ENCODE measurements at places on chromosomes 3 and 15.
A peak's percentile ranks its signal among the peaks of the same experiment; 100 is the strongest.

DNA sequence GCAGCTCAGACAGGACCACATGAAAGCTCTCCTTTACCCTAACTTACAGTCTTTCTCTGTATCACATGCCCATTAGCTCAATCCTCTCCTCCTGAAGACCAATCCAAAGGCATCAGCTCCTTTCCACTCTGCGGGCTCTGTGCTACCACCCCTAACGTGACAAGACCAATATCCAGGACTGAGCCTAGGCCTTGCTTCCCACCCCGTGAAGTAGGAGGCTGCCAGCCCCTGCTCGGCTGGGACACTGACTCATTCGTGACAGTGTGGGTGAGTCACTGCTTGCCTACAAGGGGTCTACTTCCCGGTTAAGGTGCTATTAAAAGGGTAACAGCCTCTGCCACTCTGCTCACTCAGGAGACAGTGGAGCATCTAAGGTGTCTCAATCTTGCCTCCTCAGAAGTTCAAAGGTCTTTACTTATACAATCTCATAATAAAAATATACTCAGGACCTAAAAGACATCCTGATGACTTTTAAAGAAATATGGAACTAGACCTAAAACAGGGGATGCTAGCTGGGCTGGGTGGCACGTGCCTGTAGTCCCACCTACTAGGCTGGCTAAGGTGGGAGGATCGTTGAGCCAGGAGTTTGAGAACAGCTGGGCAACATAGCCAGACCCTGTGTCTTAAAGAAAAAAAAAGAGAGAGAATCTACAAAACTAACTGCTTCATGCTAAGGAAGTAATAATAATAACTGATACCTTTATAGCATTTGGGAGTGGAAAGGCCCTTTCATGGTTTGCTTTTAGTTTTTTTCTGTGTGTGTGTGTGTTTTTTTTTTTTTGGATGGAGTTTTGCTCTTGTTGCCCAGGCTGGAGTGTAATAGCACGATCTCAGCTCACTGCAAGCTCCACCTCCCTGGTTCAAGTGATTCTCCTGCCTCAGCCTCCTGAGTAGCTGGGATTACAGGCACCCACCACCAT, 55.0 kb downstream of the TMEM44 start:
- DNase-seq, result peak; percentile 75

DNA sequence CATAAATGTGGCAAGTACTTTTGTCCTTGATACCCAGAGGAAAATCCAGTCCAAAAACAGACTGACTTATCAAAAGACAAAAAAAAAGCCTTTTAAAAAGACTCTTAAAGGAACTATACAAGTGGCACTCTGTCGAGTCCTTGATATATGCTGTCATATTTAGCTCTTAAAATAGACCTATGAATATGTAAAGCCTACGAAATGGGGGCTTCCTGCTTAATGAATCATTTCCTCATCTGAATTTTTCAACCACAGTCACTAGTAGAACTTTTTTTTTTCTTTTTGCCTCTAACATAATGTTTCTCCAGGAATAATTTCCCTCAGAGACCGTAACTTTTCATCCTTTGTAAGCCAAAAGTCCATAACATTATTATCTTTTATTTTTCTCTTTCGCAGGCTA, 95.8 kb downstream of the P3H2 start:
- no peak for DNase-seq

GRCh38 chr3:145776782-145777408, 384.1 kb downstream of the PLOD2 start:
- DNase-seq, result peak; percentile 25

- DNase-seq, result peak; percentile 21
Observed at GRCh38 chr3:28799084-28799483, 450.5 kb upstream of the AZI2 start.

- no peak for DNase-seq
Observed at GRCh38 chr3:7734456-7734855, 767.2 kb upstream of the LMCD1 start.

DNA sequence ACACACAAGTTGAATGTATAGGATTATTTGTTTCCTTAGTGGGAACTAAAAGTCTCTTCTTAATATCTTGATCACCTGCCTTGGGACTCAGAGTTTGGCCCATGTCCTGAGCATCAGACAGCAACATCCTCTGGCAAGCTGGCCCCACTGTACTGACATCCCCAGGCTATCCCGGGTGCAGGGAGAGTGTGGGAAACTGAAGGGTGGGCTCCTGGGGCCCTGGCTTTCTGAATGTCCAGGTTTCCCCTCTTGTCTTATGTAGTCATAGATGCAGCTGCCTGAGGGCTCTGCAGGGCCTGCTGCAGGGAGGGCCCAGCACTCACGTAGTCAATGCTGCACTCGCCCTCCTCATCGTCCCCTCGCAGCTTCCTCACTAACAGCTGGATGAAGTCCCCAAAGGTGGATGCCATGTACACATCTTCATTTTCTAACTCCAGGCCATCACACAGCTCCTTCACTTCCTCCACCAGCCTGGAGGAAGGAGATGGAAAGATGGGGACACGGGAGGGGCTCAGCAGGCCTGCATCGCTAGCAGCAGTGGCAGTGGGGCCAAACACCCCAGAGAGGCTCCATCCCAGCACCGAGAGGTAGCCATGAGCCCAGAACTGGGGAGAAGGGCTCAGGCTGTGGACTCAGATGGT, 42.8 kb downstream of the ALDH1L1 start:
- DNase-seq, result no peak

- DNase-seq, result no peak
Observed at GRCh38 chr3:126557761-126558160, 971 bp downstream of the C3orf22 start.

DNA sequence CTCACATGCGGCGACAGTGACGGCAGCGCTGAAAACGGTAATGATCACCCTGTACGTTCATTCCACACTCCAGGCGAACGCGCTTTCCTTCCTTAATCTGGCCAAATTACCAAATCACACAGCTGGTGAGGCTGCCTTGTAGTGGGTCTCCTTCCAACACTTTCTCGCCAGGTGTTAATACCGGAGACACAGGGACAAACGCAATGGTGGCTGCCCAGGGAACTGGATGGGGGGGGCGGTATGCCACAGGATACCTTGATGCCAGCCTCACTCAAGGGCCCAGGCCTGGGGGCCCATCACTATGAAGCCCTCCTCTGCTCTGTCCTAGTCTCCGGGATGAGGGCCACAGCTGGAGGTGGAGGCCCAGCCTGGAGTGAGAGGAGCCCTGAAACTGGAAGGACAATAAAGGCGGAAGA, 1.4 kb upstream of the CAMK2N2 start:
- DNase-seq, result no peak

GRCh38 chr3:105527949-105528348, 161.2 kb downstream of the ALCAM start:
- DNase-seq, result no peak

- no peak for DNase-seq
Observed at GRCh38 chr3:38375072-38375471, 28.5 kb downstream of the XYLB start.

GRCh38 chr3:109363634-109364033, 26.3 kb upstream of the DPPA4 start:
- no peak for DNase-seq

DNA sequence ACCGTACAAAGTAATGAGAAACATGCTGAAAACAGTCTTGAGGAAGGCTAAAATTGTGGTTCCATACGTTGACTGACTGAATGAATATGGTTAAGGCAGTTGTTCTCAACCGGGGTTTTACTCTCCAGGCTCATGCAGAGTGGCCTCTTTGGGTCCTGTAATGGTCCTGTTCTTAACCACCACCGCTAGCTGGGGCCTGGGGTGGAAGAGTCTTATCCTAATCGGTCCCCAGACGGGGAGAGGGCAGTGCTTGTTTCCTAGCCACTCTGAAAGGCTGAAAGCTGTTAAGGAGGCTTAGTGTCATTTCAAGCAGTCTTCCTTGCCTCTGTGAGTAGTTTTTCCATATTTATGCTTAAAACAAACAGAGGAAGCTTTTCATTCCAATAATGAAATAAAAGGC, 32.0 kb downstream of the SELENOT start:
- no peak for DNase-seq

GRCh38 chr15:73727330-73727976, 25.7 kb downstream of the INSYN1 start:
- DNase-seq, result no peak

- peak; percentile 35 for DNase-seq
Observed at GRCh38 chr3:52109611-52110301, 44.5 kb downstream of the POC1A start.

GRCh38 chr3:110910346-110910955, 161.2 kb upstream of the NECTIN3 start:
- DNase-seq, result no peak

DNA sequence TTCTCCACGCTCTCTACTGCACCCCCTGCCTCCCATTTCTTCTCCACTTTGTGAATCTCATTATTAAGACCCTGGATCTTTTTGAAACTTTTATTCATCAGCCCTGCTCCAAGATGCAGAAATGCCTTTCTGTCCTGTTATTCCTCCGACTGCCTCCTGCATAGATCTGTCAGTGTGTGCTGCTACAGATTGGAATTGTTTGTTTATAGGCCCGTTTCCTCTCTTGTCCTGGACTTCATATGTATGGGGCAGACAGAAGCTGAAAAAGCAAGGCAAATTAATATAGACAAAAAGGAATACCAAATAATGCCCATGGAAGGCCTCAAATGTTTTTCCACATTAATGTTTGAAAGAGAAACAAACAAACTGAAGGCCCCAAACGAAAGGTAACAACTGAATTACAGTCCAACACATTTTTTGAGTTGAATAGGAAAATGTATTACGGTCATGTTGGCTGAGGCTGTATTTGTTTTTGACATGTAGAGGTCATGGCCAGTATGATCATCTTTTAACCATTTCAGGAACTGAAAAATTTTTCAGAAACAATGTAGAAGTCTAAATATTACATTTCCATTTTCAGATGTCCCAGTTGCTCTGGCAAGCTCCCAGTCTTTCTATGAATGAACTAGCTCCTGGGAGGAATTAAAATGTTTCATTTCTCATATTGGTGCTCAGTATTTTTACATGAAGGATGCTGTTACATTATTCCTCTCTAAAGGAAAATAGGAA, 8.8 kb downstream of the CHST2 start:
- DNase-seq, result no peak

- no peak for DNase-seq
Observed at GRCh38 chr3:32460031-32460749, 42.5 kb downstream of the CMTM6 start.

- no peak for DNase-seq
Observed at GRCh38 chr15:56960116-56960515, 41.7 kb downstream of the TCF12 start.

DNA sequence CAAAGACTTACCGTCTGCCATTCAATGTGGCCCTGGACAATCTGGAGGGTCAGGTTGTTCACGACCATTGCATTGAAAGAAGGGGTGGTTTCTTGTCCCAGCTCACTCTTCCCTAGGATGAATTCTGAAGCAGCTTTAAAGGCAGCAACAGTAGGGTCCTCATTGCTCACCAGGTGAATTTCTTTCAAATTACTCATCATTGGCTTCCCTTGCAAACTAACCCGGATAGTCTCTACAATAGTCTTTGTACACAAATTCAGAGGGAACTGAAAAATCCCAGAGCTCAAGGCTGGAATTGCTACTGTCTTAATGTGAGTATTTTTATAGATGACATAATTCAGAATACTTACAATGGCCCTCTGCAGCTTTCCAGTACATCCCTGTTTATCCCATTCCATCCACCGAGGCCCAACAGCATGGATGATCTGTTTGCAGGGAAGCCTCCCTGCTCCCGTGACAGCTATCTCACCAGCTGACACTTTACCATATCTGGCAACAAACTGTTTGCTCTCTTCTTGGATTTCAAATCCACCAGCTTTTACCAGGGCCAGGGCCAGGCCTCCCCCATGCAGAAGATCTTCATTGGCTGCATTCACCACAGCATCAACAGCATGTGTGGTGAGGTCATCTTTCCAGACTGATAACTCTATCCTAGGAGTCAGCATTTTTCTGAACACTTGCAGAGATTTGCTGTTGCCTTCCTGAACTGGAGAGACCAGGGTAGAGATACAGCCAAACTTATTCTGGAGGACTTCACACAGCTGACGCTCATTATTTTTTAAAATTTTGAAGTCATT, 8.6 kb downstream of the PARP9 start:
- DNase-seq, result no peak

DNA sequence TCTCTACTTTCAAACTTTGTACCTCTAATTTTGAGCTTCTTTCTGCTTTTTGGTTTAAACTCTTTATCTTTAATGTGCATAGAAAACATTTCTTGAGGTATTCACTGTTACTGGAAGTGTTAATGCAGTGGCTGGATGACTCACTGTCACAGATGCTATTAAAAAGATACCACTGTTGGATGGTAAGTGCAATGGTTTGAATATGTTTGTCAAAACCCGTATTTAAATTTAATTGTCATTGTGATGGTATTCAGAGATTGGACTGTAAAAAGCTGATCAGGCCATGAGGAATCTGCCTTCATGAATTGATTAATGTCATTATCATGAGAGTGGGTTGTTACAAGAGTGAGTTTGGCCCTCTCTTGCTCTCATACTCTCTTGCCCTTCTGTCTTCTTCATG, 70.6 kb downstream of the AP4E1 start:
- no peak for DNase-seq

GRCh38 chr3:156382458-156383346, 172.2 kb downstream of the SSR3 start:
- DNase-seq, result peak; percentile 53

DNA sequence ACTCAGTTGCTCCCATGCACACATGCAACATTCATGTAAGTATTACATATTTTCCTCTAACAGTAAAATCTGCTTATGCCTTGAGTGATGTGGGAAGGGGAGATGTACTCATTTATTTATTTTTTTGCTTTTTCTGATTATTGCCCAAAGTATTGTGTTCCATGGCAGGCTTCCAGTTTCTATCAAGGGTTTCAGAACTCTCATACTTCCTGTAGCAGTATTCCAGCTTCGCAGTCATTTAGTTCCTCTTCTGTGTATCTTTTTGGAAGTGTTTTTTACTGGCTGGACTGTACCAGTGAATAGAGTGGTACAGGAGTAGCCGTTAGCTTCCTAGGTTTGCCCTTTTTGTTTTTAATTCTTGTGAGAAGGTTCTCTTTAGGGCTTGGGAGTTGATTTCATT, 26.9 kb downstream of the RAB11A start:
- DNase-seq, result no peak

GRCh38 chr3:66997560-66998112, 471 bp upstream of the KBTBD8 start:
- peak; percentile 23 for DNase-seq

Measured in adrenal gland (tissue), 19 donors.